Activated CD8-positive, alpha-beta memory T cell treated with anti-CD3 and anti-CD28 coated beads for 36 hours (primary cell): ENCODE measurements at places on chromosomes 1 and 21. TPM values are rescaled to one million over a fixed set of nuclear protein-coding genes. Genes with fewer than 3 reads are reported as not detected.

KRTAP7-1 gene
- total RNA-seq = not detected

LIN9 gene
- 10.2 TPM for total RNA-seq

SH2D5 gene
- 0.55 TPM for total RNA-seq

HRNR gene
- total RNA-seq = not detected

IL10 gene
- total RNA-seq = 6.2 TPM

IQCC gene
- 5.8 TPM for total RNA-seq

RAB3B gene
- total RNA-seq = 0.10 TPM

HSD3B2 gene
- total RNA-seq = not detected

RHCE gene
- 0.23 TPM for total RNA-seq

TDRD5 gene
- not detected for total RNA-seq

SMIM34 gene
- total RNA-seq = not detected

GPATCH3 gene
- 15.2 TPM for total RNA-seq

SHISAL2A gene
- 13.1 TPM for total RNA-seq

KCNE2 gene
- not detected for total RNA-seq

TAS1R1 gene
- total RNA-seq = not detected

ASCL5 gene
- total RNA-seq = not detected

FALEC gene
- total RNA-seq = not detected

DFFB gene
- 13.6 TPM for total RNA-seq

SLC6A17 gene
- total RNA-seq = 0.10 TPM

RAB42 gene
- not detected for total RNA-seq

BACE2 gene
- 0.73 TPM for total RNA-seq

MAP3K21 gene
- total RNA-seq = 5.0 TPM

TSPEAR gene
- not detected for total RNA-seq

NBPF6 gene
- not detected for total RNA-seq

FBXO2 gene
- 1.3 TPM for total RNA-seq

CA14 gene
- total RNA-seq = not detected

CACNA1S gene
- total RNA-seq = not detected

NCMAP gene
- 0.04 TPM for total RNA-seq

FGR gene
- 0.63 TPM for total RNA-seq

VASH2 gene
- 0.23 TPM for total RNA-seq

AMPD2 gene
- total RNA-seq = 101 TPM

GREM2 gene
- total RNA-seq = not detected

PGLYRP3 gene
- not detected for total RNA-seq

FLG2 gene
- total RNA-seq = not detected

USP48 gene
- total RNA-seq = 61.1 TPM

CLEC20A gene
- not detected for total RNA-seq

CSMD2 gene
- total RNA-seq = not detected

MOV10 gene
- total RNA-seq = 38.1 TPM

PTAFR gene
- total RNA-seq = 0.21 TPM

OLIG2 gene
- total RNA-seq = not detected

EPHX1 gene
- 1.8 TPM for total RNA-seq

VWA5B1 gene
- not detected for total RNA-seq

CTTNBP2NL gene
- 3.2 TPM for total RNA-seq
